ENCODE measurements at places on chromosomes 6 and 20. TPM values are rescaled to one million over a fixed set of nuclear protein-coding genes. Genes with fewer than 3 reads are reported as not detected.

DNA sequence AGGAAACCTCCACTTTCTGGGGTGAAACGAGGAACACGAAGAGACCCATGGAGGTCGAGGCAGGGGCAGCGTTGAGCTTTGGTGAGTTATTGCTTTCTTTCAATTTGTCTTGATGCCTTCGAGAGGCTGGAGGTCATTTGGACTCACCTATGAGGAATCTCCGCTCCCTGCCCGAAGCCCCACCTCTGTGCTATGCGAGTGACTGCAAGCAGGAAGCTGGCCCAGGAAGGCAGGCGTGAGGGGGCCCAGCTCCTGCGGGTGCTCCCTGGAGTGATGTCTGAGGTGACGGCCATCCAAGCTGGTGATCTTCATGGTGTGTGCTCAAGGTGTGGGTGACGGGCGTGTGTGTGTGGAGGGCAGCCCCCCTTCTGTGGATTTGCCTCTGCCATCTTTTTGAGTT is 13.0 kb downstream of the PSMG4 start:
- no peak for DNase-seq
- H3K36me3 ChIP-seq: no peaks in the 10 kb centered on the region
- H3K27ac ChIP-seq: no peak overlapping the region
- H3K4me1 ChIP-seq: no peaks in the 10 kb centered on the region
- no peak overlapping the region for H3K4me3 ChIP-seq

Gene ZSCAN16
- 7.3 TPM for polyA plus RNA-seq

DNA sequence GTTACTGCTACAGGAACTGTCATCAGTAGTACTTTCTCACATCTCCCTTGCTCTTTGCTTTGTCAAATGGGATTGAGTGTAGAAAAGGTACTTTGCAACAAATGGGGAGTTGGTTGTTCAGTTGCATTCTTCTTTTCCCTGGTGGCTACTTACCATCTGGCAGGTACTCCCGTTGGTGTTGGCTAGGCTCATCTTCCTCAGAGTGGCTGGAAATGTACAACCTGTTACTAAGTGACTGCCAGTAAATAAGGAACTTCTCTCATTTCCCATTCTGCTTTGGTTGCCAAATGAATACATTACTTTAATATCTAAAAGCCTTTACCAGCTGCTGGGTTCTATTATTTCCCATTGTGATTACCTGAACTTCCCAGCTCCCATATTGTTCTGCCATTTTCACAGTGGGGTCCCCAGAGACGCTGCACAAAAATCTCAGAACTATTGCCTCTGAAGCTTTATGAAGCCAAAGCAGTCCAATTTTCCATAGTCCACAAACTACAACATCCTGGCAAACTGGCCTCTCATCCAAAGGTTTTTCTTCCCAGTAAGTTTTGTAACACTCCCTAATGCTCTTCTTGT is 229.7 kb upstream of the HTR1E start:
- H3K4me3 ChIP-seq: no peak overlapping the region
- H3K36me3 ChIP-seq: no peaks in the 10 kb centered on the region
- no peak overlapping the region for H3K27ac ChIP-seq
- H3K4me1 ChIP-seq: no peaks in the 10 kb centered on the region
- DNase-seq: no peak

Gene SLC17A2
- not detected for polyA plus RNA-seq

DNA sequence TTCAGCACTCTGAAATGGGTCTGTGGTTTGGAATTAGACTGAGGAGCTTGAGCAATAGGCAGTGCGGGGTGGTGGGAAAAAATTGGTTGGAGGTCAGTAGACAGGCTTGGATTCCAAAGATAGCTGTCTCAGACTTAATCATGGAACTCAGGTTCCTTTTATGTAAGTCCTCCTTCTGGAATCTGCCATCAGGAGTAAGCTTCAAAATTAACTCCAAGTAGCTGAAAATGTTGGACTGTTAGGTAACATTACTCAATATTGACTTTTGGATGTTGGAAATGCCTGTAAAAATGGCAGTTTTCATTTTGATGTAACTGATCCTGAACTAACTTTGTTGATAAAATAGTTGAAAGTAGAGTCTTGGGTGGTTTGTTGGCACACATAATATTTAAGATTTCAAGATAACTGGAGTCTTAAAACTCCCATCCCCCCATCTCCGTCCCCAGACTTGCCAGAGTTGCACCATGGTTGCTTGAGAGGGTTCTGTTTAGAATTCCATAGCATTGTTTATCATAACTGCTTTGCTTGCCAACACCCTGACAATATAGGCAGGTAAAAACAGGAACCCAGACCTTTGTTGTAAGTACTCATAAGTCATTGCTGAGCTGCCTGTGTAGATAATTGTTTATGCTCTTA is 83.0 kb downstream of the PHF20 start:
- H3K27me3 ChIP-seq: no peaks in the 10 kb centered on the region
- H3K36me3 ChIP-seq: peaks cover 2% of the 10 kb centered on the region
- no peak for DNase-seq
- H3K4me3 ChIP-seq: no peak overlapping the region
- H3K4me1 ChIP-seq: no peaks in the 10 kb centered on the region

DNA sequence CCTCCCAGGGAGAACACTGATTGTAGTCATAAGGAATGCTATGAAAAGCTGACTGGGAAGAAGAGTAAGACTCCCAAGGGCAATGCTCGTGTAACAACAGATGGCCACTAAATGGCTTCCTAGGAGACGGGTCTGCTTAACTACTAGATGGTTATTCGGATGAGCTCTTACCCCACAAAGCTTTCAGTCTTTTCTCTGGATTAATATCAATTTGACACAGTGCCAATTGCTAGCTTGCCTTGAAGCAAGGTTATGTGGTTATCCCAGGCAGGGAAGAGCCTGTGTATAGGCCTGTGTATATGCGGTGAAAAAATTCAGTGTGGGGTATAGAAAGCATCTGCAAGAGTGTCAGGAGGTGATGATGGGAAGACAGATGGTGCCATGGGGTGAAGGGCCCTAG is 86.4 kb upstream of the NOX3 start:
- no peaks in the 10 kb centered on the region for H3K27me3 ChIP-seq
- H3K4me1 ChIP-seq: no peaks in the 10 kb centered on the region
- no peaks in the 10 kb centered on the region for H3K36me3 ChIP-seq
- H3K27ac ChIP-seq: no peak overlapping the region
- DNase-seq: no peak

- no peaks in the 10 kb centered on the region for H3K36me3 ChIP-seq
- no peaks in the 10 kb centered on the region for H3K4me1 ChIP-seq
- no peak for DNase-seq
- H3K4me3 ChIP-seq: no peak overlapping the region
- no peak overlapping the region for H3K27ac ChIP-seq
- no peaks in the 10 kb centered on the region for H3K27me3 ChIP-seq
Observed at GRCh38 chr6:7237653-7238188, 75.3 kb downstream of the SSR1 start.

DNA sequence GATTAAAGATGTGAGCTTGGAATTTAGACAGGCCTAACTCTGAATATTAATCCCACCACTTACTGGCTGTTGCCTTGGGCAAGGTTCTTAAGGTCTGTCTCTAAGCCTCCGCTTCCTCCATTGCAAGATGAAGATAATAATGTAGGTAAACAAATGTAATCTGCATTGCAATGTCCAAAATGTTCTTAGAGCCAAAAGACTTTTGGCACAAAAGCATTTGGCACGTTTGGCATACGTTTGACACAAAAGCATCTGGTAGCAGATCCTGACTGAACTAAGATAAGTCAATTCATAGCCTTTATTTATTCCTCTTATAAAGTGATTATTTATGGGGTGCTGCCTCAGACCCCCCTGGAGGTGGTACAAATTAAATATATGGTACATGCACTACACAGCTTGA is 229.9 kb upstream of the STXBP5 start:
- H3K4me1 ChIP-seq: no peaks in the 10 kb centered on the region
- DNase-seq: no peak
- no peak overlapping the region for H3K27ac ChIP-seq
- no peak overlapping the region for H3K4me3 ChIP-seq
- H3K36me3 ChIP-seq: no peaks in the 10 kb centered on the region
- H3K27me3 ChIP-seq: no peaks in the 10 kb centered on the region

Gene MYLK4
- polyA plus RNA-seq: 0.38 TPM

DNA sequence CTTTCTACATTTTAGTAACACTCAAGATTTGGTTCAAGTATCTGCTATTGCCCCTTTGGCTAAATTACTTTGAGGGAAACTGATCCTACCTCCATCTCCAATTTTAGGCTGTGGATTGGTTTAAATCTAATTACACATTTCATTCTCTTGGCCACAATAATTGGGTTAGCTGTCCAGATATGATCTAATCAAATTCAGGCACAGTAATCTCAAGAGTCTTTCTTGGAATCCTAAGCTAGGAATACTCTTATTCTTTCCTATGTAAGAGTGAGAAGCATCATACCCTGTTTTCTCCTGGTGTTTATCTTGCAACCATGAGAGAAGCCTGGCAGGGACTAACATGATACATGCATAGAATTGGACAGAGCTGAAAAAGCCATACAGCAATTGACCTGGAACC is 300.4 kb upstream of the MARCKS start:
- H3K4me3 ChIP-seq: no peak overlapping the region
- no peak overlapping the region for H3K27ac ChIP-seq
- no peaks in the 10 kb centered on the region for H3K36me3 ChIP-seq
- no peaks in the 10 kb centered on the region for H3K4me1 ChIP-seq
- H3K27me3 ChIP-seq: no peaks in the 10 kb centered on the region

- H3K4me1 ChIP-seq: no peaks in the 10 kb centered on the region
- no peaks in the 10 kb centered on the region for H3K27me3 ChIP-seq
- H3K4me3 ChIP-seq: no peak overlapping the region
- no peaks in the 10 kb centered on the region for H3K36me3 ChIP-seq
- no peak overlapping the region for H3K27ac ChIP-seq
Observed at GRCh38 chr20:31663838-31664695, 26.4 kb downstream of the COX4I2 start.

Gene DUSP22
- polyA plus RNA-seq: 41.8 TPM

Gene DOP1A
- polyA plus RNA-seq: 10.7 TPM

DNA sequence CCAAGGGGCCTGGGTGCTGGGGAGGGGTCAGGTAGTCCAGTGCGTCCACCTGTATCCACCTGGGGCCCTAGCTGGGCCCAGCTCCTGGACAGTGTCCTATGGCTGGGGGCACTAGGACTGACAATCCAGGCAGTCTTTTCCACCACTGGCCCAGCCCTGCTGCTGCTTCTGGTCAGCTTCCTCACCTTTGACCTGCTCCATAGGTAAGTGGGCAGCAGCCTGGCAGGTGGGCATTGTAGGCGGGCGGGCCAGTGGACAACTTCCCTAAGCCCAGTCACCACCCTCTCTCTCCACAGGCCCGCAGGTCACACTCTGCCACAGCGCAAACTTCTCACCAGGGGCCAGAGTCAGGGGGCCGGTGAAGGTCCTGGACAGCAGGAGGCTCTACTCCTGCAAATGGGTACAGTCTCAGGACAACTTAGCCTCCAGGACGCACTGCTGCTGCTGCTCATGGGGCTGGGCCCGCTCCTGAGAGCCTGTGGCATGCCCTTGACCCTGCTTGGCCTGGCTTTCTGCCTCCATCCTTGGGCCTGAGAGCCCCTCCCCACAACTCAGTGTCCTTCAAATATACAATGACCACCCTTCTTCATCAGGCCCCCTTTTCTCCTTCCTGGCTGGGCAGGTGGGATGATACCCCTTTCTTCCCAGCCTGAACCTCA is 584 bp downstream of the C20orf141 start:
- DNase-seq: no peak
- H3K27ac ChIP-seq: no peak overlapping the region
- H3K4me3 ChIP-seq: no peak overlapping the region

DNA sequence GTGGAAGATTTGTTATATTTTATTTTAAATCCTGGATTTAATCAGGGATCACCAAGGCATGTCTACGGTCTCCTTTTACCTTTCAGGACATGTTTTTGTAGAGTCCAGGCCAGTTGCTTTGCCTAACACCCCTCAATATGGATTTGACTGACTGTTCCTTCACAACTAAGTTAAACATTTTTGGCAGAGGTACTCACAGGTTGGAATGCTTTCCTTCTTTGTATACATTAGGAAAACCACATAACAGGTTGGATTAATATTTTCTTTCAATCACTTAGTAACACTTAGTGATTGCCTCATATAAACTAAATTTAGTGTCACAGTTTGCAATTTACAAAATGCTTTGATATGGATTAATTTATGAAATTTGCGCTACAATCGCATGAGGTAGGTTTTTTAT is 64.5 kb downstream of the IPCEF1 start:
- H3K27me3 ChIP-seq: no peaks in the 10 kb centered on the region
- no peaks in the 10 kb centered on the region for H3K36me3 ChIP-seq
- H3K4me3 ChIP-seq: no peak overlapping the region
- no peaks in the 10 kb centered on the region for H3K4me1 ChIP-seq
- no peak for DNase-seq

- no peak overlapping the region for H3K27ac ChIP-seq
- H3K36me3 ChIP-seq: no peaks in the 10 kb centered on the region
- no peak overlapping the region for H3K4me3 ChIP-seq
- DNase-seq: no peak
- H3K27me3 ChIP-seq: no peaks in the 10 kb centered on the region
- H3K4me1 ChIP-seq: no peaks in the 10 kb centered on the region
Observed at GRCh38 chr20:575230-575629, 31.6 kb upstream of the CSNK2A1 start.

Gene TBX18
- 11.0 TPM for polyA plus RNA-seq

- no peak for DNase-seq
- H3K27ac ChIP-seq: no peak overlapping the region
- no peaks in the 10 kb centered on the region for H3K4me1 ChIP-seq
- no peak overlapping the region for H3K4me3 ChIP-seq
- H3K27me3 ChIP-seq: no peaks in the 10 kb centered on the region
Observed at GRCh38 chr6:30889921-30890645, 5.8 kb downstream of the DDR1 start.

- H3K4me3 ChIP-seq: no peak overlapping the region
- H3K4me1 ChIP-seq: no peaks in the 10 kb centered on the region
- no peaks in the 10 kb centered on the region for H3K27me3 ChIP-seq
- H3K36me3 ChIP-seq: no peaks in the 10 kb centered on the region
- H3K27ac ChIP-seq: no peak overlapping the region
Observed at GRCh38 chr6:128290221-128290620, 230.2 kb downstream of the PTPRK start.

DNA sequence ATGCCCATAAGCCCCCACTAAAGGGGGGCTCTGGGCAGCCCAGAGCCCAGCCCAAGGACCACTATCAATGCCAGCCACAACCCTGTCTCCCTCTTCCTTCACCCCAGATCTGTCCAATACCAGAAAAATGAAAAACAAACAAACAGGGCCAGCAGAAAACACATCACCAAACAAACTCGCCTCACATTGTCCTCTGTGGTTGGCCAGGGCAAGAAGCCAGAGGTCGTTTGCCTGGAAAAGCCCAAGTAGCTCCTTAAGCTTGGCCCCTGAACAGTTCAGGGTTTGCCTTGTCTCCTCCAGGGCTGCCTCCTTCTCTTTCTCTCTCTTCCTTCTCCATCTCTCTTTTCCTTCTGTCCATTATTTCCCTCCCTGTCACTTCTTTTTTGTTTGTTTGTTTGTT is 10.1 kb upstream of the SCUBE3 start:
- H3K4me3 ChIP-seq: no peak overlapping the region
- no peaks in the 10 kb centered on the region for H3K4me1 ChIP-seq
- no peaks in the 10 kb centered on the region for H3K27me3 ChIP-seq
- DNase-seq: no peak

DNA sequence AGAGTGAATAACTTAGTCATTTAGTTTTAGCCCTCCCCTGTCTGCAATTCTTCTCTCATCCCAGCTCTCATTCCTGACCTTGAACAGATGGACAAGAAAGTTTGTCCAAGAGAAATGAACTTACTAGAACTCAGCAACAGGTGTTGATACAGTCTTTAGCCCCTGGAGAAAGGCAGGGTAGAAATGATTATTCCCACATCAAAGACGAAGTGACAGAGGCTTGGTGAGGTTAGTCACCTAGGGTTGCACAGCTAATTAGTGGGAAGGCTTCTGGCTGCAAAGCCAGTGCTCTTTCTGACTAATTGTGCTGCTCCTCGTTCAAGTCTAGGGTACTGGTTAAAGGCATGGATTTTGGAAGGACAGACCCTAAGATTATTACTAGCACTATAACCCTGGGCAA is 4.5 kb downstream of the ZDHHC14 start:
- H3K4me1 ChIP-seq: no peaks in the 10 kb centered on the region
- no peak overlapping the region for H3K27ac ChIP-seq
- DNase-seq: no peak
- H3K36me3 ChIP-seq: peaks cover 2% of the 10 kb centered on the region
- H3K27me3 ChIP-seq: no peaks in the 10 kb centered on the region
